Ammon's horn (tissue), 1 donor: ENCODE measurements at places on chromosomes 16 and 17.
A peak's percentile ranks its signal among the peaks of the same experiment; 100 is the strongest.

GRCh38 chr16:89434490-89434889 lies 55.9 kb downstream of the ANKRD11 start:
- DNase-seq: no peak

DNA sequence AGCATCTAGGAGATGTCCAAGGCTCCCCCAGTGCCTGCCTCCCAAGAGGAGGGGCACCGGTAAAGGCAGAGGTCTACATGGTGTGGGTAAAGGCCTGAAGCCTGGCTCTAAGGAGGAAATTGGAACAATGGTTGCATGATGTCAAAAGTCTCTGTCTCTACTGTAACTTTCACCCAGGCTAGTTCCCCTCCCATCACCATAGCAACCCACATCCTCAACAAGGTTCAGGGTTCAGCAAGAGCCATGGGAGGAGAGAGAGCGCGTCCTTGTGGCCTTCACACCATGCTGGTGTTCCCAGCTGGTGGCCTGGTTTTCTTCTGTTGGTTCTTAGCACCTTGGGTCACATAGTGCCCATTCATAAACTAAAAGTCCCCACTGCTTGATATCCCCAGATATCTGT lies 196.7 kb upstream of the CDH5 start:
- no peak for DNase-seq

GRCh38 chr16:48613061-48613957 lies 3.3 kb upstream of the N4BP1 start:
- DNase-seq: no peak

- peak; percentile 41 for DNase-seq
These were observed 56.9 kb upstream of the TEKT3 start for GRCh38 chr17:15398291-15398690.

GRCh38 chr17:74157366-74157765 lies 46.1 kb upstream of the RPL38 start:
- DNase-seq: no peak

DNA sequence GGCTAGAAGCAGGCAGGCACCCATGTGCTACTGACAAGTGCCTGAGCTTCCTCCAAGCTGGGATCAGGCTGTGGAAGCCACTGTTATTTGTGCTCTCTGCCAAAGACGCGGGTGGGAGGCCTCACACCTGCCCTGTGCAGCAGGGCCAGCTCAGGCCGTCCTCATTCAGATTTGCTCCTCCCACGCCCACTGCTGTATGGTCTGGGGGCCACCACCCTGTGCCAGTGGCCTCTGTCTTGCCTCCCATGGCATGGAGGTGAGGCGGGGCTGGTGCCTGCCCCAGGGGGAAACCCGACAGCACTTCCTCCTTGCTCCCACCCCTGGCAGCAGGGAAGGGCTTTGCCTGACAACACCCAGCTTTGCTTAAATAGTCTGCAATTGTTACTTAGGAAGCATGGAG lies 356.5 kb upstream of the CDH8 start:
- DNase-seq: no peak

- DNase-seq: no peak
These were observed 77.4 kb downstream of the CDH13 start for GRCh38 chr16:82703871-82704768.

DNA sequence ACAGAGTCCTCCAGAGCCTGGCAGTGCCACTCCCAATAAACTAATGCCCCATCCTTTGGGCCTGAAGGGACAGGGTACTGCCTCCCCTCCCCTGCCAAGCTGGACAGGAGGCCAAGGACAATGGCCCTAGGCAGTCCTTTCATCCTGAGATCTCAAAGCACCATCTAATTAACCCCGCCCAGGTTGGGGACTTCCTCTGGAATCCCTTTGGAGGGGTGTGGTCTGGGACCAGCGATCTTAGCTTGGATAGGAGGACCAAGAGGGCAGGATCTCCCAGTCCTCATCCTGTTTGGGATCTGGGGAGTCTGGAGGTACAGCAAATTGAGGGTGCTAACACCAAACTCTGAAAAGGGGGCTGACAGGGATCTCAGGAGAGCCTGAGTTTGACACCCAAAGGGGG lies 18.2 kb upstream of the SP6 start:
- DNase-seq: no peak

GRCh38 chr17:4908711-4909496 lies 6.0 kb upstream of the CHRNE start:
- DNase-seq: peak; percentile 93

DNA sequence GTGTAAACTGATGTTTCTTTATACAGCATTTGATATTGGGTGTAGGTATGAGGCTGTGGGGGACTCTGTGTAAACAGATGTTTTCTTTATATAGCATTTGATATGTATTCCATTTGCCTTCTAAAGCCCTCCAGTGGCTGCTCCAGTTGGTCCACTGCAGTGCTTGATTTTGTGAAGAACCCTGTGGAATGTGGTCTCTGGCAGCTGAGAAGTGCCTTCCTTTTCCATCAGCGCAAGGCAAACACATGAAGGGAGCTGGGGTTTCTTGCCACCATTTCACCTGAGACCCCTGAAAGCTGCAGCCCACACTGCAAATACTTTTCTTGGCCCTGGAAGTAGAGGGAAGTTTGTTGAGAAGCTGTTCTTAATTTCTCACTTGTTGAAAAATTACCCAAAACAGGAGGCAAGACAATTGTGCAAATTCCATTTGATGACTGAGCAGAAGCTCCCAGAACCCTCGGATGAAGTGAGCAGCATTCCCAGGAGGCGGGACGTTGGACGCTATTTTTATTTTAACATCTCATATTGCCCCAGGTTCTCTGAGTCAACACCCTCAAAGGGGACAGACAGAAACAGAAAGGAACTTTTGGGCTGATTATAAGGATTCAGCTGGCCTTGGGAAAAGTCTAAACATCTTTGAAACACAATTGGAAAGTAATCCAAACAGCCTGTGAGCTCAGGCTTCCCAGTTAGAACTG lies 158.5 kb upstream of the RPH3AL start:
- DNase-seq: no peak

- DNase-seq: no peak
These were observed 426.1 kb upstream of the DYNLRB2 start for GRCh38 chr16:80114699-80115098.

- no peak for DNase-seq
These were observed 13.1 kb upstream of the CDC42EP4 start for GRCh38 chr17:73324711-73325526.

DNA sequence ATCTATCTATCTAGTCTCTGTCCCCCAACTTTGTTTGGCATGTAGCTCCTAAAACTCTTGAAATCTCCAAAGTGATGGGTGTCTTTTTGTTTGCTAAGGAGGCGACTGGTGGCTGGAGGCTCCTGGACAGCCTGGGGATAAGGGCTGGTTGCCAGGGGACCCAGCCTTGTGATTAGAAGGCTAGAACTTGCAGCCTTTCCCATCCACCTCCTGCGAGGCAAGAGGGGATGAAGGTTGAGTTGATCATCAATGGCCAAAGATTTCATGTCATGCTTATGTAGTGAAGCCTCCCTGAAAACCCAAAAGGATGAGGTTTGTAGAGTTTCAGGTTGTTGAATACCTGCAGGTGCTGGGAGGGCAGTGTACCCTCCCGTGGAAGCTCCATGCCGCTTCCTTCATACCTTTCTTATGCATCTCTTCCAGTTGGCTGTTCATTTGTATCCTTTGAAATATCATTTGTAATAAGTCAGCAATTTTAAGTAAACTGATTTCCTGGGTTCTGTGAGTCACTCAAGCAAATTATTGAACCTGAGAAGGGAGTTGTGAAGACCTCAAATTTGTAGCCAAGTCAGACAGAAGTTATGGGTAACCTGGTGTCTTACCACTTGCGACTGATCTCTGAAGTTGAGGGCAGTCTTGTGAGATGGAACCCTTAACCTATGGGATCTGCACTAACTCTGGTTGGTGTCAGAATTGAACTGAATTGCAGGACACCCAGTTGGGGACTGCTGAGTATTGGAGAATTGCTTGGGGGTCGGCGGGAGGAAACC lies 202.4 kb downstream of the SEC14L1 start:
- DNase-seq: no peak

DNA sequence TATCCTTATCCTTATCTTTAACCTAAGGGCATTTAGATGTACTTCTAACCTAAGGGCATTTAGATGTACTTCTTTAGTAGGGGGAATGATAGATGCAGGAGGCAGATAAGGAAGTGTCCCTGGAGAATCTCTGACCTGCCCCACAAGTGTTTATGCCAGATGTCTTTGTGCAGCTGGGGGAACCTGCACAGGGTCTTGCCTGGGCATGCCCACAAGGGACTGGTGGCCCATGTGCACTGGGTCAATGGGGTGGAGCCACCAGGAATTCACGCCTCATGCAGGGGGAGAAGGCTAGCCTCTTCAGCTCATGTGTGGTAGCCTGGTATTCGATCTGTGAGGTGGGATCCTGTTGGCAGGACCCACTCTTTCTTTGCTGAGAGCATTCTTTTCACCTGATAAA lies 38.0 kb downstream of the CA10 start:
- DNase-seq: no peak

DNA sequence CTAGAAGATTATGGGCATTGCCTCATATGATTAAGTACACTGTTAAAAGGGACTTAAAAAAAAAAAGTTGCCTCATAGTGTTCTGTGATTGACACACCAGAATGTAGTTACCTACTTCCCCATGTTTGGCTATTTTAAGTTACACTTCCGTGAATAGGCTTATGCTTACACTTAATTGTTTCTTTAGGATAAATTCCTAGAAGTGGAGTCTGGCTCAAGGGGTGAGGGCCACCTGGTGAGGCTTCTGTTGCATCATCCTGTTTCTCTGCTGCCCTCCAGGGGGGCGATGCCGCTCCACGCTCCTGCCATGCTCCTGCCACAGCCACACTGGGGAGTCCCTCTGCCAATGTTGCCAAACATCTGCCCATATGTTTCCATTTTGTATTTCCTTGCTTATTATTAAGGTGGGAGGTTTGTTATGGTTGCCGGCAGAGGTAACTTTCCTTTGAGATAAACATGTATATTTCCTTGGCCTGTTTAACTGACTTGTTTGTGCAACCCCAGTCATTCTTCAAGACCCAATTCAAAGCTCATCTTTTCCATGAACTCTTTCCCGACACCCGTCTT lies 73.1 kb downstream of the KSR1 start:
- DNase-seq: no peak

- no peak for DNase-seq
These were observed 7.9 kb downstream of the TPSD1 start for GRCh38 chr16:1263591-1264344.
